Stimulated activated CD8-positive, alpha-beta memory T cell treated with anti-CD3 and anti-CD28 coated beads, Interleukin-2, amount 100 ng/mL, for 48 hours (primary cell): ENCODE measurements at places on chromosomes 13 and 19.

- no peak for DNase-seq
Measured at GRCh38 chr13:108915095-108915633, 285.8 kb downstream of the MYO16 start.

- DNase-seq = no peak
Measured at GRCh38 chr19:53389571-53389970, 5.4 kb upstream of the ZNF765 start.

- no peak for DNase-seq
Measured at GRCh38 chr13:77387607-77388200, 60.8 kb upstream of the MYCBP2 start.

- no peak for DNase-seq
Measured at GRCh38 chr13:32206097-32206740, 108.9 kb downstream of the ZAR1L start.

- DNase-seq = no peak
Measured at GRCh38 chr19:48668761-48669160, 4.1 kb downstream of the NTN5 start.

- peak; percentile 42 for DNase-seq
Measured at GRCh38 chr19:40165362-40165937, 25.8 kb upstream of the MAP3K10 start.

DNA sequence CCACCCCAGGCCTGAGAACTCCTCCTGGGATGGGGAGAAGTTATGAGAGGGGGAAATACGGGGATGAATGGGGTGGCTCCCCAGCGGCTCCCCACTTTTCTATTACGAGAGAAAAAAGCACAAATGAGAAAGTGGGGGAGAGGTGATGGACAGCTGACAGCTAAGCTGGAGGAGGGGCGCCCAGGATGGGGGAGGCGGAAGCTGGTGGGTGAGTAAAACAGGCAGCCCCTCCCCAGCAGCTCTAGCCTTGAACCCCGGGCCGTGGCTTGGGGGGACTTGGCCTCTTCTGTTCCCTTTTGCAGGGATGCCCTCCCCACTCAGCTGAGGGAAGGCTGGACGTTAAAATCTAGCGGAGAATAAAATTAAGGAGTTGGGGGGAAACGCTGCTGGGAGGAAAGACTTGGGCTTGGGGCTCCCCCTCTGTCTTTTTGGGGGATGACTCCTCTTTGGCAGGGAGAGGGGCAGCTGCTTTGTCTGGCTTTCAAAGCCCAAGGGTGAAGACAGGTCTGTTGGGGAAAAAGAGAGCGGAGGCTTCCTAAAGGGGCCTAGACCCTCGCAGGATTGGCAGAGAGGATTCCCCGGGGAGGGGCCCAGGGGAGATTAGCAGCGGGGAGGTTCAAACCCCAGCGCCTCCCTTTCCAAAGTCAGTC is 1.4 kb upstream of the SAMD1 start:
- DNase-seq = no peak

DNA sequence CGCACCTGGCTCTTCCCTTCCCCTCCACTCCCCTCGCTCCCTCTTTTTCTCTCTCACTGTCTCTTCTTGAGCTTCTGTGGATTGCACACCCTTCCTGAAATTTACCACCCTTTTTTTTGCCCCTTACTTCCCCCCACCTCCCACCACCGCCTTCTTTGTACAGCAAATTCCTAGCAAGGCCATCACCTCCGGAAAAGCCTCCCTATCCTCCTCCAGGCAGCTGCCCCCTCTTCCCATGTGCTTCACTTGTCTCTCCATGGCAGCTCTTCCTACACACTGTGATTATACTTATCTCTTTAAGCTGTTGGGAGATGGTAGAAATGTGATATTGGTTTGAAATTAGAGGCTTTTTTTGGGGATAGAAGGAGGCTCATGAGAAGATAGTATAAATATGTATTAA is 28.3 kb upstream of the KCTD4 start:
- no peak for DNase-seq

GRCh38 chr19:18510216-18510615 is 11.7 kb downstream of the ELL start:
- no peak for DNase-seq

- no peak for DNase-seq
Measured at GRCh38 chr19:19170873-19171672, 1.0 kb upstream of the MEF2B start.

GRCh38 chr19:19050731-19051130 is 13.1 kb upstream of the SLC25A42 start:
- DNase-seq = no peak

DNA sequence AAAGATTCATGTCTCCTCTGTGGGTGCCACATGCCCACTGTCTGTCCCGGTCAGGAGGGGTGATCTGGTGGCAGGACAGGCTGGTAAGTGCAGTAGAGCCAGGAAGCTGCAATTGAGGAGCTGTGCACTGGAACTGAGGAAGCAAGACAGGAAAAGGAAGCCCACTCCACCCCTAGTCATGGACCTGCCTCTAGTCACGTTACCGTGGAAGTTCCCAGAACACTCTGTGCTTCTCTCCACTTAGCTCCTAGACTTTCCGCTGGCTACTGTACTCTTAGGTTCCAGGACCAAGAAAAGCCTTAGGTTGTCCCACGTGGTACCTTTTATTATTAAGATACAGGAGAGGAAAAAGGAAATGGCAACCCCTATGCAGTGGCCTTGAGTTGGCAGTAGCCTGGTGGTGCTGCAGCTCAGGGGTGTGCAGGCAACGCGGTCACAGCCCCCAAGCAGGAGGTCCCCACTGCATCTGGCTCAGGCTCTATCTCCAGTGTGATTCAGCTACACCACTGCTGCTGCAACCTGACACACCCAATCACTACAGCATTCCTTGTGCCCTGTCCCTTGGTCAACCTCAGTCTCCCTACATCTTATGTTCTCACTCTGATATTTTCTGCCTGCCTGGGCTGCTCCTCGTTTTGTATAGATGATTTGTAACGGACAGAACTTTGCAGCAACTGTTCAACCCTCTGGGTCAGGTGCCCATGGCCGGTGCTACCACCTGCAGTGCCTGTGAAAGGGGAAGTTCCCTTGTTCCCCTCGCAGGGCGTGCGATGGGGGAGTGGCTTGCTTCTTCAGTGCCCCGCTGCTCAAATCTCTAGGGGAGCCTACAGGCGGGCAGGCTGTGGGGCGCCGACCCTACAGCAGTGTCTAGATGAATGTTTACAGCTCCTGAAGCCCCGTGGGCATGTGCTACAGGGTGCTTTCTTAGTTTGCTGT is 24.4 kb upstream of the GPR12 start:
- DNase-seq = no peak

DNA sequence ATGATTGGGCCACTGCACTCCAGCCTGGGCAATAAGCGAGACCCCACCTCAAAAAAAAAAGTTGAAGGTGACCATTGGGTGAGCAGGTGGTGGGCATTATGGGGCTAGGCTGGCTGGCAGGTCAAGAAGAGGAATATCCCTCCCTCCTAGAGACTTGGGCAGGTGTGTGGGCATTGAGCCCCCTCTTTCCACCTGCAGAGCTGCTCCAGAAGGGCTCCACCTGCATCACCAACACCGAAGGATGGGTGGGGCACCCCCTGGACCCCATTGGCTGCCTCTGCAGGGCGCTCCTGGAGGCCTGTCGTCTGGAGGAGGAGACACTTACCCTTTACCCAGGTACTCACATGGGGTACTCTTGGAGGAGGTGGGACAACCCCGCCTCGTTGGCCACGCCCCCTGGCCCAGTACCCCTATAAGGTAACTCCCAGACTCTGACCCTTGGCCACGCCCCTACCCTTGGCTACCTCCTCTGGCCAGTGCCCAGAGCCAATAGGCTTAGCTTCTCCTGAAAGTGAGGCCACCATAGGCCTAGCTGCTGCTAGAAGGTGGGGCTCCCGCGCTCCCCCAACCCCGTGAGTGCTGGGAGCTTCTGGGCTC is 21.9 kb downstream of the ZSWIM4 start:
- DNase-seq = no peak

GRCh38 chr19:28012361-28012760 is 1200.6 kb downstream of the UQCRFS1 start:
- DNase-seq = no peak

- DNase-seq = no peak
Measured at GRCh38 chr13:41652735-41653361, 195.5 kb downstream of the RGCC start.

DNA sequence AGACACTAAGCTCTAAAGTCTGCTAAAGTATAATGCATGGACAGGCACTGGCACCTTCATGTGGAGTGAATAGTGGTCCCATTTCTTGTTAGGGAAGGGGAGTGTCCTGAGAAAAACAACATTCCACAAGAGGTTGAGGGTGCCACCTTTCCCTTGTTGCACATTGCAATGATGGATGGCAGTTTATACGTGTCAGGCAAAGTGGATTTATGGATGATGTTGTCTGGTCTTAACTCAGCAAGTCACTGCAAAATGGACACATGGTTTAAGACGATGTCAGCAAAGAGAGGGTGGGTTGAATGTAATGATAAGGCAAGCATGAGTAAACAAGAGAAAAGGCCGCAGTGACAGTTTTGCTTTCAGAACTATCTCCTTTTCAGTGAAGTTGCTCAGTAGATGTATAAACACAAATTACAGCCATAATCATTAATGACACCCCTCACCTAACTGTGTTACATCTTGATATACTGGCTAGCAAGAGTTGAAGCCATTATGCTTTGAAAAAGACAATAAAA is 19.6 kb upstream of the CBY2 start:
- no peak for DNase-seq

GRCh38 chr13:67043901-67044300 is 186.2 kb downstream of the PCDH9 start:
- DNase-seq = no peak
